ENCODE measurements at places on chromosomes 5 and 9.
A peak's percentile ranks its signal among the peaks of the same experiment; 100 is the strongest.

GRCh38 chr5:132266836-132267160, 9.3 kb downstream of the PDLIM4 start:
- DNase-seq = no peak

DNA sequence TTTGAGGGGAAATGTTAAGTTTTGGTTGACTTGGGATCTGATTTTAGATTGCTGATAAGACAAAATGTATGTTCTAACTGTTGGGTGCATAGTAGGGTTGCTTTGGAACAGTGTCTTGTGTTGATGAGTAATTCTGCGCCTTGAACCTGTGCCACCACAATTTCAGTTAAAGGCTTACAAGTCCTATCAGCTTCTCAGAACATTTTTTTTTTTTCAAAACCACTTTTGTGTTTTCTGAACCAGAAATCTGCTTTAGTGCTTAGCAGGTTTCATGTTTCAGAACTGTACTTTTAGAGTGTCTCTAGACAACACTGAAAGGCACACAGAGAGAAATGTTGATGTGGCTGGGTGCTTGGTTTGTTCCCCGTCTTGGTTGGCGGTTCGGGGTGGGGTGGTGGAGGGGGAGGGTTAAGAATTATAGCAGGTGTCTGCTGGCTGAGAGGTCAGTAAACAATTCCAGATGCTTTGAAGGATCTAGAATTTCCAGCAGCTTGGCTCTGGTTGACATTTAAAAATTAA, 84.6 kb downstream of the ANKRD55 start:
- peak; percentile 48 for DNase-seq

- no peak for DNase-seq
These were observed 89.3 kb downstream of the FEM1C start for GRCh38 chr5:115455301-115455707.

- no peak for DNase-seq
These were observed 136.2 kb upstream of the TRIM32 start for GRCh38 chr9:116550696-116551436.

DNA sequence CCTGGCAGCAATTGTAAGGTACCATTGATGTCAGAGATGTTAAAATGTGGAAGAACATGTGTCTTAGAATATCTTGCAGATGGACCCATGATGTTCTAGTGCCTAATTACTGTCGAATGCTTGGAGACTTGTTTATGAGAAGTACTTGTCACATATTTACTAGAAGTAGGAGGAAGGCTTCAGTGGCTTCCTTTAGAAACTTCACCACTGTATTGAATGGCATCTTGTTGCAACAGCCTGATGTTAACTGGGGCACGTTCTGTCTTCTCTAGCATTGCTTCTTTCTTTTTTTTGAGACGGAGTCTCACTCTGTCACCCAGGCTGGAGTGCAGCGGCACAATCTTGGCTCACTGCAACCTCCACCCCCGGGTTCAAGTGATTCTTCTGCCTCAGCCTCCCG, 16.5 kb downstream of the UGCG start:
- DNase-seq = no peak

Data from WERI-Rb-1 (cell line).